ENCODE measurements at places on chromosomes 2 and 18. TPM values are rescaled to one million over a fixed set of nuclear protein-coding genes. Genes with fewer than 3 reads are reported as not detected.
A peak's percentile ranks its signal among the peaks of the same experiment; 100 is the strongest.

DNA sequence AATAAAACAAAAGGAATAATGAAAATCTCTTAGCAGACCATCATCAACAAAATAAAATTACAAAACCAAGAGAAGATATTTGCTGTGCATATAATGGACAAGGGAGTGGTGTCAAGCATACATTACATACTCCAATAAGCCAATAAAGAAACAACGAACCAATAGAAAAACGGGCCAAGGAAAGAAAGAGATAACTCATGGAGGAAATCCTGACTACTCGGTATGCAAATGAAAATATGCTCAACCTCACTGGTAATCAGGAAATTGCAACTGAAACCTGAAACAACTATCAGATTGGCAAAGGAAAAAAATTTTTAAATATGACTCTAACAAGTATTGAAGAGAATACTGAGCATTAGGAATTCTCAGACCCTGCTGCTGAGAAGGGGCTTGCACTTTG is 84.7 kb downstream of the BCL2 start:
- no peak for DNase-seq

DNA sequence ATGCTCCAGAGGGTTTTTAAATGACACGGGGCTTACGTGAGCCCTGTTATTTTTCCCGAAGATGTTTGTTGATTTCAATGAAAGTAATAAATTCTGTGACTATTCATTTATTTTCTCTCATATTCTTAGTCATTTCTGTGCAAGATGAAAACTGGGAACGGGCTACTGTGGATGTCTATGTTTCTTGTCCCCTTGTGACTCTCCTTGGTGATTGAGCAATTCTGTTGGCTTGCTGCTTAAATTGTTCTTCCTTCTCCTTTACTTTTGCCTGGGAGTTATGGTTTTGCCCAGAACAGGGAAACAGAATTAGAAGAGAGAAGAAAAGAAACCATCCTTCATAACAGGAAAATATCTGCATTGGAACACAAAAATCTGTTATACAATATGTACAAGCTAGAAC is 508.2 kb upstream of the DSEL start:
- DNase-seq, result no peak

DNA sequence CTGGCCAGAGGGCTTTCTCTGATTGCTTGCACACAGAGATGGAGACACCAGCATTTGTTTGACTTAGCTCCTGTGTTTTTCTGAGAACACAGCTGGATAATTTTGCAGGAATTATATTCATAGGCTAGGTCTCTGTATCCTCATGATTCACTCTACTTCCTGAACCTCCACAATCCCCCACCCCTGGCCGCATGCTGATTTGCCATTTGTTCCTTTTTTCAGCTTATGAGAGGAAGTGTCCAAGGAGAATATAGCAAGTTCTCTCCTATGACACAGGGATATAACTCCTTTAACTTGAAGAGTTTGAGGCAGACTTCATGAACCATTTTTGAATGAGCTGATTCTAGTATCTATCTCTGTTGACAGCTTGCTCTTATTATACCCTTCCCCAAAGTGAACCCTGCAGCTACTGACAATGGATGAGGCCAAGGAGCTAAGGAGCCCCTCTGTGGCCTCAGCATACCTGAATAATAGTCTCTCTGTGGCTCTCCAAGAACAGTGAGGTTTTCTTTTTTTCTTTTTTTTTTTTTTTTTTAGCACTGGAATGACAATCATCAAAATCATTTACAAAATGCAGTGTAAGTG is 15.4 kb downstream of the CAVIN2 start:
- no peak for DNase-seq

GRCh38 chr2:230784795-230785194 is 72.2 kb downstream of the CAB39 start:
- DNase-seq, result no peak

DNA sequence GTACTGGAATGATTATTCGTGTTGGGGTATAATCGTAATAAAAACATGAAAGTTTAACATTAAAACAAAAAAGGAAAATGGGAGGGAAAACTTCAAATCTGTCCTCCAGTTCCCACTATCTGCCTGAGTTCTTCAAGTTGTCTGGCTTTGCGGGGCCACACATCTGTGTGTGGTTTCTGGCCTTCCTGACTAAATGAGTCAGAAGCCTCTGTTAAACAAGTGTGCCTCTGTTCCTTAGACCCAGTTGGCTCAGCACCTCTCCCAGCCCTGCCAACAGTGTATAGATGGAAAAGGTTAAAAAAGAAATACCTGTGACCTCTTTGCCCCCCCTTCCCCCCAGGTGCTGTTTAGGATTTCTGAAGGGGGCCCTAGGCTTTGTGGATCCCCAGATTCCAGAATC is 30.2 kb downstream of the XDH start:
- DNase-seq, result no peak

GRCh38 chr2:197513915-197514314 is 2.0 kb upstream of the MOB4 start:
- no peak for DNase-seq

- DNase-seq, result no peak
Measured at GRCh38 chr2:28951910-28952835, 28.9 kb upstream of the TOGARAM2 start.

DNA sequence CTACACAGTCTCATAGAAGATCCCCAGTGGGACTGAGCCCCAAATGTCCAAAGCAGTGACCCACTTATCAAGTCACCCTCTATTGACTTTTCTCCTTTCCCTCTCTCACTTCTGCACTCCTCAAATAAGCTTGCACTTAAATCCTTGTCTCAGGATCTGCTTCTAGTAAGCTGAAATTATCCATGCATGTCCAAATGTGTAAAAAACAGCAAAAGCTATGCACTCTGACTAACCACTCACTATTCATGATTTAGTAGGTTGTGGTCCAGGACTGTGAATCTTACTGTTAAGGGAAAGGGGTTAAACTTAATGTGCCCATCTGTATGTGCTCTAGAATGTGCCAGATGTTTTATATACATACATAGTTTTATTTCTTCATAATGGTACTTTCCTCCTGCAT is 115.4 kb downstream of the SCG2 start:
- no peak for DNase-seq

DNA sequence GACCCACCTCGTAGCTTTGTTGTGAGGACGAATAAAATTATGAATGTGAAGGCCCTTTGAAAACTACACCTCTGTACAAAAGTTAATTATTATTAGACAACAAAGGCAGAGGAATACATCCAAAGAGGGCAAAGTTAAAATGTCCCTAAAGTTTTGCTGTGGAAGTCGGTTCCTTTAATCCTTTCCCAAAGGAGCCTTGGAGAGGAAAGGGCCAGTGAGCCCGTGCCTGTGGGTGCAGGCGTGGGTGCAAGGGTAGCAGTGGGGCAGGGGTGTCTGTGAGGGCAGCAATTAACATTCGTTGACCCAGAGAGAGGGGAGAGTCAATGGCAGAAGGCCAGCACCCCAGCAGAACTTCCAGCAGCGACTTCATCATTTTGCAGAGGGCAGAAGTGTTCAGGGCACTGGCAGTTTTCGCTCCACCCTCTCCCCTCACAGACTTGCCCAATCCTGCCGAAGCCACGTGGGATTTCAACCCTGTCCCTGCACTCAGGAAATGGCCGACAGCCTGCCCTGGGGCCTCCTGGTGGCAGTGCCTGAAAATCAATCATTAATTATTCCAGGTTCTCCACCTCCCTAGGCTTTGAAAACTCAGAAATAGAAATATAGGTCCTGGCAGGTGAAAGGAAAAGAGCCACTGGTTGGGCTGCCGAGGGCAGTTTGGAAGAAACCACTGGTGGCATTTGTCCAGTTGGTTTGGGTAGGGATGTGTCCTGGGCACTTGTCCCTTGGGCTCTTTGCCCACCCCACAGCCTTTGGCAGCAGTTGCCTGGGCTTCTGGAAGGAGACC is 4.2 kb upstream of the PAX8 start:
- DNase-seq, result peak; percentile 83

DNA sequence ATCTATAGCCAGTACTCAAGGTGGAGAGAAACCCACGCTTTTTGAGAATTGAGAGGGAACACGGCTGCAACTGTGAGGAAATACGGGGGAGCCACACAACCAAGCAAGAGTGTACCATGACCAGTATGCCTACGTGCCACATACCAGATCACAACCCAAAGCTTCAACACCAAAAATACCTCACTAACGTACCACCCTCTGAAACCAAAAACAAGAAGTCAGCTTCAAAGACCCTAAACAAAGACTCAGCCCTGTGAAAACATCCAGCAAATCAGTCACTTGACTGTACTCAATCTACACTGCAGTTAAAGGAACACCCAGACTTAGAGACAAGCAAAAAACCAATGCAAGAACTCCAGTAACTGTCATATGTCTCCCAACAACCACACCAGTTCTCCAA is 17.0 kb downstream of the RNU4ATAC start:
- no peak for DNase-seq

DNA sequence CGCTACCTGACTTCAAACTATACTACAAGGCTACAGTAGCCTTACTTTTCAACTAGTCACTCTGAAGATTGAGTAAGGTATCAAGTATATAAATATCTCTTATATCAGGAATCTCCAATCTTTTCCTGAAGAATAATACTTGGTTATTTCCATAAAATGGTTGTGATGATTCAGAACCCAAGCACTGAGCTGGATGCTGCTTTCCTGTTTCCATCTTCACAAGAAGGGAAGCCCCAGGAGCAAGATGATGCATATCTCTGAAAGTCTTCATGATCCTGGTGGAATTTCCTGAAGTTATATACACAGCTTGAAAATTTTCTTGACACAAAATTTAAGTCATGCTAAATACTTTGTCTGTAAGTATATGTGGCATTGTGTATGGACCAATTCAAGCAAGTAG is 243.9 kb upstream of the TANK start:
- DNase-seq, result no peak

DNA sequence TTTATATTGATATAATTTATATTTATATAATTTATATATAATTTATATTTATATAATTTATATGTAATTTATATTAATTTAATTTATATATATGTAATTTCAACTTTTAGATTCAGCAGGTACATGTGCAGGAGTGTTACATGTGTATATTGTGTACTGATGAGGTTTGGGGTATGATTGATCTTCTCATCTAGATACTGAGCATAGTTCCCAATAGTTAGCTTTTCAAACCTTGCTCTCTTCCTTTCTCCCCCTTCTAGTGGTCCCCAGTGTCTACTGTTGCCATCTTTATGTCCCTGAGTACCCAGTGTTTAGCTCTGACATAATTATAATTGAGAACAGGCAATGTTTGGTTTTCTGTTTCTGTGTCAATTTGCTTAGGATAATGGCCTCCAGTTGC is 1335.3 kb upstream of the CDH2 start:
- no peak for DNase-seq

GRCh38 chr18:69935319-69936190 is 12.1 kb downstream of the CD226 start:
- DNase-seq, result no peak

- no peak for DNase-seq
Measured at GRCh38 chr2:441258-442022, 153.5 kb upstream of the ALKAL2 start.

- DNase-seq, result no peak
Measured at GRCh38 chr2:235719146-235719942, 225.5 kb downstream of the AGAP1 start.

GRCh38 chr2:240603081-240603835 is 16.7 kb downstream of the CAPN10 start:
- DNase-seq, result no peak

DNA sequence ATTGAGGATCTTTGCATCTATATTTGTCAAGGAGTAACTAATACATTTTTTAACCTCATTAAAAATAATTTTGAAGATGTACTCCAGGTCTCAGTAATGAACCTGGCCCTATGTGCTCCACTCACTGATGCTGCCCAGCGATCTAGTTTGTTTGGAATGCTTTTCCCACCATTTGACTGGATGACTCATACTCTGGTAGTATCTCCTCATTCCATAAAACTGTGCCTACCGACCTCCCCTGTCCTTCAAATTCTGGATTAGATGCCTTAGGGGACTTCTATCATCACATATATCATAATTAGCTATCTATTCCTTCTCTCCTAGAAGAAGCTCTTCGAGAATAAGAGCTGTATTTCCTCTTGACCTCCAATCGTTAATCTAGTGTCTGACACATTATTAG is 83.8 kb downstream of the FAM117B start:
- no peak for DNase-seq

GRCh38 chr2:205640716-205641115 is 41.6 kb upstream of the NRP2 start:
- no peak for DNase-seq

GRCh38 chr2:207860685-207861084 is 91.0 kb upstream of the FZD5 start:
- no peak for DNase-seq

- no peak for DNase-seq
Measured at GRCh38 chr2:136436936-136437335, 319.0 kb upstream of the CXCR4 start.

DNA sequence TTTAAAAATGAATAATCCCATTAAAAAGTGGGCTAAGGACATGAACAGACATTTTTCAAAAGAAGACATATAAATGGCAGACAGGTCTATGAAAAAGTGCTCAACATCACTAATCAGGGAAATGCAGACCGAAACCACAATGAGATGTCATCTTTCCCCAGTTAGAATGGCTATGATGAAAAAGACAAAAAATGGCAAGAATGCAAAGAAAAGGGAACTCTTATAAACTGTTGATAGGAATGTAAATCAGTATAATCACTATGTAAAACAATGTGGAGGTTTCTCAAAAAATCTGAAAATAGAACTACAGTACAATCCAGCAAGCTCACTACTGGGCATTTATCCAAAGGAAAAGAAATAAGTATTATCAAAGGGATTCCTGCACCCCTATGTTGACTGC is 169.2 kb downstream of the METTL4 start:
- no peak for DNase-seq

GRCh38 chr18:5463390-5463789 is 80.4 kb downstream of the EPB41L3 start:
- DNase-seq, result no peak

GRCh38 chr2:233990261-233990798 is 60.2 kb upstream of the SPP2 start:
- no peak for DNase-seq

GRCh38 chr18:65073060-65073550 is 677.7 kb upstream of the CDH7 start:
- no peak for DNase-seq

GRCh38 chr2:138720035-138720838 is 60.0 kb downstream of the NXPH2 start:
- no peak for DNase-seq

GRCh38 chr2:226020956-226021355 is 621.4 kb downstream of the NYAP2 start:
- no peak for DNase-seq

- no peak for DNase-seq
Measured at GRCh38 chr2:127434515-127434914, 16.3 kb downstream of the PROC start.

GRCh38 chr2:101486258-101486701 is 11.4 kb upstream of the RFX8 start:
- DNase-seq, result no peak

The TCF7L1 gene
- 62.1 TPM for polyA plus RNA-seq

The MLPH gene
- polyA plus RNA-seq, result 2.1 TPM

The EFHD1 gene
- 77.2 TPM for polyA plus RNA-seq

The NT5C1B gene
- polyA plus RNA-seq, result 0.71 TPM

The DOK6 gene
- 15.8 TPM for polyA plus RNA-seq

The TBR1 gene
- polyA plus RNA-seq, result 0.01 TPM

The IL37 gene
- polyA plus RNA-seq, result not detected

The ANKRD62 gene
- 0.07 TPM for polyA plus RNA-seq

The TCF23 gene
- polyA plus RNA-seq, result 0.55 TPM

The LYG1 gene
- polyA plus RNA-seq, result 4.2 TPM

The NCKAP5 gene
- polyA plus RNA-seq, result 6.5 TPM

The COL4A3 gene
- 70.7 TPM for polyA plus RNA-seq

The LRP1B gene
- polyA plus RNA-seq, result 1.3 TPM

The TFPI gene
- polyA plus RNA-seq, result 36.0 TPM

The MOGAT1 gene
- 0.17 TPM for polyA plus RNA-seq
